Placental pericyte (primary cell): ENCODE measurements at places on chromosomes 1 and 21. TPM values are rescaled to one million over a fixed set of nuclear protein-coding genes. Genes with fewer than 3 reads are reported as not detected.

NPL gene
- total RNA-seq, result 0.43 and 1.8 TPM in 2 replicates

ATAD3C gene
- total RNA-seq, result under 0.01 TPM in 1 of 2 replicates, not detected in the other

OLIG2 gene
- total RNA-seq, result not detected in 2 replicates

CAPN8 gene
- not detected in 2 replicates for total RNA-seq

ARMH1 gene
- total RNA-seq, result 0.66 TPM in 1 of 2 replicates, not detected in the other

LRRC52 gene
- total RNA-seq, result not detected in 2 replicates

DAB1 gene
- total RNA-seq, result not detected in 2 replicates

HRNR gene
- not detected in 2 replicates for total RNA-seq

KCNT2 gene
- total RNA-seq, result 0.14 and 0.44 TPM in 2 replicates

CSMD2 gene
- 0.88 and 1.6 TPM in 2 replicates for total RNA-seq

PEX11B gene
- total RNA-seq, result 27.4 and 27.5 TPM in 2 replicates

AGMAT gene
- 0.44 and 2.3 TPM in 2 replicates for total RNA-seq

CRABP2 gene
- 1.7 and 12.7 TPM in 2 replicates for total RNA-seq

ZFP69 gene
- total RNA-seq, result 1.3 and 4.0 TPM in 2 replicates

GBP7 gene
- not detected in 2 replicates for total RNA-seq

BATF3 gene
- 0.88 and 1.3 TPM in 2 replicates for total RNA-seq

OR2L3 gene
- total RNA-seq, result not detected in 2 replicates

OPRD1 gene
- not detected in 2 replicates for total RNA-seq

BEND5 gene
- 0.14 TPM in 1 of 2 replicates, not detected in the other for total RNA-seq

TMCC2 gene
- total RNA-seq, result 3.9 and 5.7 TPM in 2 replicates

PAQR6 gene
- total RNA-seq, result 0.29 and 0.44 TPM in 2 replicates

PLA2G2D gene
- total RNA-seq, result not detected in 2 replicates

CD5L gene
- not detected in 2 replicates for total RNA-seq

DDAH1 gene
- total RNA-seq, result 47.3 and 73.3 TPM in 2 replicates

OR2L5 gene
- total RNA-seq, result not detected in 2 replicates

IQGAP3 gene
- total RNA-seq, result 0.88 and 62.7 TPM in 2 replicates

KCNA3 gene
- total RNA-seq, result 0.66 and 6.4 TPM in 2 replicates

FAAH gene
- 0.72 and 0.88 TPM in 2 replicates for total RNA-seq

IL6R gene
- 3.6 and 3.7 TPM in 2 replicates for total RNA-seq

U2AF1 gene
- total RNA-seq, result 42.5 and 47.7 TPM in 2 replicates

CFHR3 gene
- total RNA-seq, result not detected in 2 replicates

CD48 gene
- total RNA-seq, result not detected in 2 replicates
